ENCODE measurements at places on chromosomes 11 and 22.

DNA sequence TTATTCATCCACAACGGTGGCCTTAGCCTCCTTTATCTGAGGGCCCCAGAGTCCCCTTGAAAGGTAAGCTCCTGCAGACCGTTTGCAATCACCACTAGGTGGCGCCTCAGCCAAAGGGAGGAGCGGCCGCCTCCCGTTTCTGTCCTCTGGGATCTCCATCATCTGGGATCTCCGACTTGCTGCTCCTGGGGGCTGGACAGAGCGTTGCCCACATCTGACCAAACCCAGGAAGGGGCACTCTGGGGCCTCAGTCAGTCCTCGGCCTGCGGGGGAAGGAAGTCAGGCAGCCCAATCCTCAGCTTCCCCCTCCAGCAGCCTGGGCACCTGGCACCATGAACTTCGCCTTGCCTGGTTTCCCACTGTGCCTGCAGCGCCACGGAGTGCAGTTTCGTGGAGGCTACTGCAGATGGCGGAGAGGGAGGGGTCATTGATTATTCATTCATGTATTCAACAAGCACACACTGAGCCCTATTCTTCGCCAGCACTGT lies 23.5 kb downstream of the TP53I11 start:
- peak; percentile 74 for DNase-seq

DNA sequence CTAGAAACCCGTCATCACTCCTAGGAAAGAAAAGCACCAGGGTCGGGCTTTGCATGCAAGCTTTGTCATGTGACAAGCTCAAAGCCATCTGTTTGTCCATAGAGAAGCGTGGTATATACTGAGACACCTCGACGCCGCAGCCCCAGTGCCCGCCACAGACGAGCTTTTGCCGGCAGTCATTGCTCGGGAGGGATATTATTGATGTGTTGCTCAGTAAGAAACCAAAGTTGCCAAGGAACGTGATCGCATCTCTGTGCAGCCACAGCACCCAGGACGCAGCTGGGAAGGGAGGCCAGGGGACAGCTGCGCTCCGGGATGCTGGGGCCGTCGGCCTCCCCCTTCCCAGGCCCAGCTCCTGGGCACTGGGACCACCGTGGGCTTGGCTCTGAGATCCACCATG lies 89.5 kb upstream of the KCNQ1OT1 start:
- DNase-seq: peak; percentile 0

DNA sequence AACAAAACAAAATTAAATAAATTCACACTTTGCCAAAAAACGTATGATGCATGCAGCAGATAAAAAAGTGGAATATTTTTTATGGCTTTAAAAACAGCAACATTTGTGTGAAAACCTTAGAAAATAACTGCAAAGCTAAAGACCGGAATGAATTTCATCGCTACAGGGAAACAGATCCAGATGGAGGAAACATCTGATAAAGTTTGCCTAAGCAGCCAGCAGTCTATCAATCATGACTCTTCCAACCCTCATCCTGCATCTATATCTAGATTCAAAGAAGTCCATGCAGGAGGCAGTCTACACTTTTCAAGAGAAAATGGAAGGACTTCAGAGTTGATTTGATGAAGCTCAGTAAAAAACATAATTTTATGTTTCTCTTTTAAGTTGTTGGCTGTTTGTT lies 126.8 kb downstream of the SWAP70 start:
- no peak for DNase-seq

DNA sequence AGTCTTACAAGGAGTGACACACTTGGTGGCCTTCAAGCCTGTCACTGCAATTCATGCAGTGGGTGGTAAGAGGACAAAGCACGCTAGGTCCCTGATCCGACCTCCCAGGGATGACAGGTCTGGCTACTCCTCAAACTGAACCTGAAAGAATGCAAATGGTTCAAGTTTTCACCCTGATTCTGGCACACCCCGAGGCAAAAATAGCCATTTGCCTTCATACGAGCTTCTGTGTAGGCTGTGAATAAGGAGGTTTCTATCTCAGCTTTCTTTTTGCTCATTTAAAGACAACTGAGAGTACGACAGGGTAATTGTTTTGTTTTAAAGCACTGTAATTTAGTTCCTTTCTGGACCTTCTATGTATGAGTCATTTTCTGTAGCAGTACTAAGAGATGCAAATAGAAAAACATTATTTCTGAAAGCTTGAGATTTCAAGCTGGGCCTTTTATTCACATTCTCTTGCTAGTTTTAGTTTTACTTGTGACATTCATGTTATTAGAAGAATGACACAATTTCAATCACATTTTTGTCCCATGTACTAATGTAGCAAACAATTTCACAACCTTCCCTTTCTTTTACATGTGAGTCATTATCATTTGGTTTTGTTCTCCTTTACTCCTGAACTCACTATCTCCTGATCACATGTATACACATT lies 56.6 kb upstream of the FDX1 start:
- no peak for DNase-seq

DNA sequence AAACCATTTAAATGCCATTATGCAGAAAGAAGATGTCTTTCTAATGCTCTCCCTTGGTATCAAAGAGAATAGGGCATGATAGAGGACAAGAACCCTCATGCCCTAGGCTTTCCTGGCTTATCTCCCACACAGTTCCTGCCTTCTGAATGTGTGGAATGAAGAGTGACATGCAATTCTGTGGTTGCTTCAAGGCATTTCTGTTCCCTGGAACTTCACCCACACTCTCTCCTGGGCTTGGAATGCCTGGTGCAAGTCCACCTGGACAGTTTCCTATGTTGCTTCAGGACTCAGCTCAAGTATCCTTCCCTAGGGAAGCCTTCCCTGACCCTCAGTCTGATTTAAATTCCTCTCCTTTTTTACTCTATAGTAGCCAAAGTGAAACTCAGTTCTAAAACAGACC lies 53.8 kb upstream of the DRD2 start:
- DNase-seq: no peak

DNA sequence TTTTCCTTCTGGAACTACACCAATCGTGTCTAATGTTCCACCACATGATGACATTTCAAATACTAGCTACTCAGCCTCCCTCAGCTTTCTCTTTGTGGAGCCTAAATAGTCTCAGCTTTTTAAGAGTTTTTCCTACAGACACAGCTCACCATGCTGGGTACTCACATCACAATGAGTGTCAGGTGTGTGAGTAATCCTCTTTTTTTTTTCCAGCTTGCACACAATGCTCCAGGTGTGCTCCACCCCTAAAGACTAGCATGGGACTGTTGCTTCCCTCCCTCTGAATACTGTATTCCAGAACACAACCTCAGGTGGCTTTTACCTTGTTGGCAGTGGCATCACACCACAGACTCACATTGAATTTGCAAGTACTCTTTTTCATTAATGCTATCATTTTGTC lies 11.7 kb downstream of the BTG4 start:
- no peak for DNase-seq

- DNase-seq: no peak
These were observed 806.2 kb upstream of the RAG2 start for GRCh38 chr11:37404231-37404630.

- DNase-seq: no peak
These were observed 1.0 kb upstream of the NPAS4 start for GRCh38 chr11:66419825-66420224.

DNA sequence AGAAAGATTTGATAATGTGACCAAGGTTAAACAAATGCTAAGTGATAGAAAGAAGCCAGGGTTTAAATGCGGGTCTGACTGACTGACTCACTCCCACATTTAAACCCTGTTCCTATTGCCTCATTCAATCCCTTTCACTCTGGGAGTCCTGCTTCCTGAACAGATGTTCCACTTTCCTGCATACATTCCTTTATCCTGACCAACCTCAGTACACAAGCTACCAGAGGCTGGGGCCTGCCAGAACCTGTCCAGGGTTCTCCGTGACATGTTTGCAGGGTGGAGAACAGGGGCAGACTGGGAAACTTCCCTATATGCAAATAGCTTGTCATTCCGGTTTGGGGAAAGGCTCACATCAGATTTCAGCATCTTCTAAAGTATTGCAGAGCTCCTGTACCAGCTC lies 3.0 kb upstream of the ANKK1 start:
- DNase-seq: no peak

DNA sequence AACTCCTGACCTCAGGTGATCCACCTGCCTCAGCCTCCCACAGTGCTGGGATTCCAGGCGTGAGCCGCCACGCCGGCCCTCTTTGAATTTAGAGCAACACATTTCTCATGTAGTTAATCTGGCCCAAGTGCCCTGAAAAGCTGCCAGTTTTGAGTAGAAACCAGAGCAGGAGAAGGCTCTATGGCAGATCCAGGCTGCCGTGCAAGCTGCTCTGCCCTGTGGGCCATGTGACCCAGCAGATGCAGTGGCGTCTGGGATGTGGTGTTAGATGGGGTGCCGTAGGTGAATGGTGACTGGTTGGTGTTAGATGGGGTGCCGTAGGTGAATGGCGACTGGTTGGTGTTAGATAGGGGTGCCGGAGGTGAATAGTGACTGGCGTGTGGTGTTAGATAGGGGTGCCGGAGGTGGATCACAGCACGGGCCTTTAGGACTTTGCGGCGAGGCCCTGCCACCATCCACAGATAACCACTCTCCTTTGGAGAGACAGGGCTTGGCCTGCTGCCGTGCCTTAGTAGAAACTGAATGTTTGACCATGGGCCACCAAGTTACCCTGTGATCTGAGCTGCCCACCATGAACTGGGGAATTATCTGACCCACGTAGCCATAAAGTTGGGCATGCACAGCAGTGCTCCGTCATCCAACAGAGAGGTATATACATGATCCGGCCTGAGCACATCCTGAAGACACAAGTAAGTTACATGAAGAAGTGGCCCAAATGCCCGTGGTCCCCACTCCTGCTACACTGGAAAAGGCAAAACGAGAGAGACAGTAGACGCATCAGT lies 32.7 kb downstream of the ASCL2 start:
- DNase-seq: no peak

Measured in activated naive CD8-positive, alpha-beta T cell treated with anti-CD3 and anti-CD28 coated beads, Interleukin-2, amount 50 U/mL, for 24 hours (primary cell).